ENCODE measurements at places on chromosomes 6 and 20.

DNA sequence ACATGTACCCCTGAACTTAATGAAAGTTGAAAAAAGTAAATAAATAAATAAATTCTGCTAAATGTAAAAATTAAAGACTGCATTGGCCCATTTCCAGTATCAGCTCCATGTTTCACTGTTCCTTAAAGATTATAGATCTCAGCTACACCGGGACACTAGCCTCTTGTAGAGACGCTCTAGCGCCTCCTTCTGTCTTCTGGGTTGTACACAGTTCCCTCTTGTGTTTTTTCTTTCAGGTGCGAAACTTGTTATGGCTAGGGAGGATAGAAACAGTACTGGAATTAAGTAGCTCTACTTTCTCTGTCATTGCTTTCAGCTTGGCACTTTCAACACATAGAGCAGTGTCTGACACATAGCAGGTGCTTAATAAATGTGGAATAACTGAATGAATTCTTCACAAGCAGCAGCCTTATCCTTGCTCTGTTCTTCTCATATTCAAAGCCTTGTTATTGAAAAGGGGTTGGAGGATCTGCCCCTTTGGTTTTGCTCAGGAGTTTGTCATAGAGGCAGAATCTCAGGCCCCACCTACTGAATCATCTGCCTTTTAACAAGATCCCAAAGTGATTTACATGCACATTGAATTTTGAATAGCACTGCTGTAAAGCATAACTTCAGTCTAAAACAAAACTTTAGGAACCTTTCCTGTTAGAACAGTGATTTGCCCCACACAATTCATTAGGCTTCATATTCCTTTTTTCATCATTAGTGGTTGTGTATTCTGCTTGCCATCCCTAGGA, 92.3 kb downstream of the FIG4 start:
- DNase-seq: no peak

GRCh38 chr6:164870164-164870563, 439.2 kb downstream of the C6orf118 start:
- DNase-seq: no peak

DNA sequence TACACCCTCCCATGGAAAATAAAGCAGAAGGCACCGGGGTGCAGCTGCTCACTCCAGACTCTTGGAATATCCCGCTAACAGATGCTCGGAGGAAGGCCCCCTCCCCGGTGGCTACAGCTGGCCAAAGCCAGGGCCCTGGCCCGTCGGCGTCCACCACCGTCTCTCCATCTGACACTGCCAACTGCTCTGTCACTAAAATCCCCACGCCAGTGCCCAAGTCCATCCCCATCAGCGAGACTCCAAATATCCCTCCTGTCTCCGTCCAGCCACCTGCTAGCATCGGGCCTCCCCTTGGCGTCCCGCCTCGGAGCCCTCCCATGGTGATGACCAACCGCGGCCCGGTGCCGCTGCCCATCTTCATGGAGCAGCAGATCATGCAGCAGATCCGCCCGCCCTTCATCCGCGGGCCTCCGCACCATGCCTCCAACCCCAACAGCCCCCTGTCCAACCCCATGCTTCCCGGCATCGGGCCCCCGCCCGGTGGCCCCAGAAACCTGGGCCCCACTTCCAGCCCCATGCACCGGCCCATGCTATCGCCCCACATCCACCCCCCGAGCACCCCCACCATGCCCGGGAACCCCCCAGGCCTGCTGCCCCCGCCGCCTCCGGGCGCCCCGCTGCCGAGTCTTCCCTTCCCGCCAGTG, 143.9 kb downstream of the SOBP start:
- no peak for DNase-seq

DNA sequence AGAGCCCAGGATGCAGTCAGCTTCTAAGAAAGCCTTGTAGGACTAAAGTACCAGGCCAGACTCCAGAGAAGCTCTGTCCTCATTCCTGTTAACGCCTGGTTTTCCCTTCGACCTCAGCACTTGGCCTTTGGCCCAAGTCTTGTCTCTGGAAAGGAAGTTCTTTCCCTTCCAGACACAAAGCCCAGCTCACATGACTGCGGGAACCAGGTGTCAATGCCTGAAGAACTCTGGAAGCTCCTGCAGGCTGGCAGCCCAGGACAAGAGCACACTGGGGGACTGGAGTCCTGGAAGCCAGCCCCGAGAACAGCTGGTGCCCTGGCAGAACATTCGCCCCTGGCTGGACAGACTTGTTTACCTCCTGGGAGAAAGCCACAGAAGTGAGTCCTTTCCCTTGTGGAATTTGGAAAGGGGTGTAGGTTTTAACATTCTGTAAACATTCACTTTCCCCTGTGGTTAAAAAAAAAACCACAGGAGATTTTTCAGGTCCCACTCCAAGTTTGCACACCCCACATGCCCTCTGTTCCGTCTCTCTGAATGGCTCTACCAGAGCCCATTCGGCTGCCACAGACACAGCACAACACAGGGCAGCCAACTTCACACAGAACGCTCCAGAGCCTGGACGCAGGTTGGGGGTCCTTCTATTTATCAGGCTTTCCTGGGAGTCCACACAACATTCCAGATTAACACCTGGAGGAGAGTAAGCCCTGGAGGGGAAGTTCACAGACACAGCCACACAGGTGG, 18.1 kb downstream of the ACSS1 start:
- no peak for DNase-seq

GRCh38 chr6:36685166-36685924, 6.8 kb downstream of the CDKN1A start:
- DNase-seq: no peak

DNA sequence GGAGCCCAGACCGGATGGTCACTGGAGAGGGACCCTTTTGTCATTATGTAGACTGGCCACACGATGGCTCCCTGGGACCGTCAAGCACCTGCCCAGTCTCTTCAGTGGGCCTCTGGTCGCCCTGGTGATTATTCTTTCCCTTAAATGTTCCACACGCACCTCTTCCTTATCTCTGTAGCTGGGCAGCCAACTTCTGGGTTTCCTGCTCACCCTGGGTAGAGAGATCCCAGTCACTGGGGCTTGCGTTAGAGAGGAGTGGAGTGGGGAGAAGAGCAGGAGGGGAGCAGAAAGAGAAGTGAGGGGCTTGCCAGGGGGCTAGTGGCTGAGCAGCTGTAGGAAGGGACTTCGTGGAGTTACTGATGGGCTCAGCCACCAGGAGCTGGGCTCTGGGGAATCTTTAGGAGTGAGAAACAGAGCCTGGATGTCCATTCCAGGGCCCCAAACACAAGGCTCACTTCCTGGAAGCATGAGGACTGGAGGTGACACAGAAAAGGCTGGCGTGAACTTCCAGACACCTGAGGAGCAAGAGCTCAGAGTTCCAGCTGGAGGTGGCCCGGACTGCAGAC, 150.1 kb downstream of the DHX35 start:
- DNase-seq: no peak

DNA sequence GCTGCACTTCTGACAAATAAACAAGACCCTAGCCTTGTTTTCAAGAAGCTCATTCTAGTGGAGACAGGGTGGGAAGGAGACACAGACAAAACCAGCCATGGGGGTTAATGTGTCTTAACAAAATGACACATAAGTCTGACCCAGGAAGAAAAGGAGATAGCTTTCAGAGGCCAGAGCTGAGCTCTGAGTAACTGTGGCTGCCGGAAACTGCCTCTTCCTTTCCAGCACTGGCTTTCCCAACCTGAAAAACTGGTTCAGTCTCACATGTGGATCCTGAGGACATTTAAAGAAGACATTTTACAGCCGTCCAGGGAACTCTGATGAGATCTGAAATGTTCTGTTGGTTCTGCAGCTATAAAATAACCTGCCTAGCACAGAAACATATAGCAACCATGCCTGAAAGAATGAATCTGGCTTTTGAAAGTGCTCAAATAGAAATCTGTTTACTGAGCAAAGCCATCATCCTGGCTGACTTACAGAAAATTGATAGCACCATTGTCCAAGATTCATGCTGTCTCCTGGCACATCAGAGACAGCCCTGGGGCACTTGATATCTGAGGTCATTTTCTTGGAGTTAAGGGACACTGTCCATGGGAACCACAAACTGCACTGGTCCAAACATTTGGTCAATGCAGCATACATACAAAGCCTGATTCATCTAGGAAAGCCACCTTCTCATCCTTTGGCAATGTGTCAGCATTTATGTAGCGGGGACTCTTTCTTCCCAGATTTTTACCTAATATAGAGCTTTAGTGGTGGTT, 83.2 kb upstream of the PAX1 start:
- DNase-seq: no peak

DNA sequence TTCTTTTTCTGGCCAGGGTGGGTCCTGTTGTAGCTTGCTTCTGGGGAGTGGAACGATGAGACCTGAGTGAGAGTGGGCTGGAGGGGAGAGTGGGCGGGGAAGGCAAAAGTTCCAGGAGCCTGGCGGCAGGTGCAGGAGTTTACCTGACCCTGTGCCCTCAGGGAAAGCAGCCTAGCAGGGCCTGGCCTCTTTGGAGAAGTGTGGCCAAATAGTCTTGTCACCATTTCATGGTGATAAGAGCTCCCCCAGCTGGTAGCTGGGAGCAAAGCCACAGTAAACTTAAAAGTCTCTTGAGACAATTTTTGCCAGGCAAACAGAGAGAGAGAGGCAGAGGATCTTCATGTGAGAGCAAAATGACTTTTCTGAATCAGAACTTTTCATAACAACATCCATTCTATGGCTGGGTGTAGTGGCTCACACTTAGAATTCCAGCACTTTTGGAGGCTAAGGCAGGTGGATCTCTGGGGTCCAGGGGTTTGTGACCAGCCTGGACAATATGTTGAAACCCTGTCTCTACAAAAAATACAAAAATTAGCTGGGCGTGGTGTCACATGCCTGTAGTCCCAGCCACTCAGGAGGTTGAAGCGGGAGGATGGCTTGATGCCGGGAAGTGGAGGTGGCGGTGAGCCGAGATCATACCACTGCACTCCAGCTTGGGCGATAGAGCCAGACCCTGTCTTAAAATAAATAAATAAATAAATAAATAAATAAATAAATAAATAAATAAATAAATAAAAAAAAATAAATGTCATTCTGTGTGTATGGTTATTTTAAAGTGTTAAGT, 161.8 kb upstream of the SCGN start:
- peak; percentile 25 for DNase-seq

GRCh38 chr6:41621367-41621766, 16.9 kb upstream of the MDFI start:
- DNase-seq: no peak

DNA sequence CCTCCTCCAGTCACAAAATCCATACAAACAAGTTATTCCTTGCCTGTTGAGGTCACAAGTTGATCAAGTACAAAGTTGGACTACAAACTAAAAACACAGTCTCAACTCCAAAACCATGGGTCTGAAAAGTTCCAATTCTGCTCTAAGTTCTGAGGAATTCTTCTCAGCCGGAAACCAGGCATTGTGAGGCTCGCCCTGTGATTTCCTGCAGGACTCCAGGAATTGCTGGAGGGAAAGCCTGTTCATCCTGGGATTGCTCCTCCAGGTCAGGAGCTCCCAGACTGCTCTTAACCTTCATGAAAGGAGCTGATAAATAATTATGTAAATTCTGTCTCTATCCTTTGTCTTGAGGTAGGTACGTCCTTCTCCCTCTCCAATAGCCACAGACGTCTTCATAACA, 8.5 kb downstream of the TRAM2 start:
- DNase-seq: no peak

- no peak for DNase-seq
These were observed 632 bp downstream of the PRKN start for GRCh38 chr6:162726947-162727321.

- no peak for DNase-seq
These were observed 5.7 kb downstream of the PACRG start for GRCh38 chr6:162733489-162733888.

- DNase-seq: no peak
These were observed 38.1 kb upstream of the FLRT3 start for GRCh38 chr20:14375416-14375985.

GRCh38 chr6:68559070-68559469, 76.0 kb upstream of the ADGRB3 start:
- DNase-seq: no peak

- no peak for DNase-seq
These were observed 95.9 kb upstream of the COL21A1 start for GRCh38 chr6:56343295-56343694.

DNA sequence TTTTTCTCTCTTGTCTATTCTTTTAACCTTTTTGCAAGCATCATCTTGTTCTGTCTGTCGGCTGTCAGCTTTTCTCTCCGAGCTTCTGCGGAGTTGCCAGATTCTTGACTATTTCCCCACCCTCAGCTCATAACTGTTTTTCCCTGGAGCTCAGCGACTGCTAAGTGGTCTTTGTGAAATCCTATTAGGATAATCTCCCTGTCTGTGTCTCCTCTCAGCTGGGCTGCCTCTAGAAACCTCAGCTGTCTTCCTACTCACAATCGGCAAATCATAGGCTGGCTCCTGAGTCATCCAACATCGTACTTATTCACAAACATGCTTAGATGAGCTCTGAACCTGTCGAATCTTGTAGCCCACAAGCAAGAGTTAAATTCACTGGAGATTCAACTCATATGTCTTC, 332.3 kb downstream of the PTPRT start:
- DNase-seq: no peak

DNA sequence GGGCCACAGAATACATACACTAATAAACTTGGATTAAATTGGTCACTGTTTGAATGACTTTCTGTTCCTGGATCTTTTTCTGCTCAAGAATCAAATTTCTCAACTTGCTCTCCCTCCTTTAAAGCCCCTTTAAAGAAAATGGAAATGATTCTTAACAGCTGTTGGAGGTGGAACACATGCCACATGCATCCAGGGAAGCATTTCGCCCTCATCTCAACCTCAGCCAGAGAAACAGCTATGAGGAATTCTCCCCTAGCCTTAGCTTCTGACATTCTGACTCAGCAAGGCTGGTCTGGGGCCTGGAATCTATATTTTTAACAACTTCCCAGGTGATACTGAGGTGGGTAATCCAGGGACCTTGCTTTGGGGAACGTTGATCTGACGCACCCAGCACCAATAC, 263.4 kb upstream of the ECI2 start:
- no peak for DNase-seq

DNA sequence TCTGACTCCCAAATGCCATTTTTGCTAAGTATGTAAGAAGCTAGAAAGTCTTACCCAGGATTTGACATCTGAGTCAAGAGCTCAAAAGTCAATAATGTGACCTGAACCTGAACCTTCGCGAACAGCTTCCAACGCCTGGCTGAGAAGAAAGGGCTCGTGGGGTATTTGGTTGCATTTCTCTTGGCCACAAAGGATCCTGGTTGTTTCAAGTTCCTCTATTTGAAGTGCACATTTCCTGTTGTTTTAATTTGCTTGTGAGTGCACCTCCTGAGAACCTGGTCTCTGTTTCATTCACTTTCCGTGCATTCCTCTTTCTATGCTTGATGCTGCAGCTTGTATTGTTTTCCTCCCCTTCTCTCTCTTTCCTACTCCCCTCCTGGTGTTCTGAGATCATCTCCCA, 212.5 kb downstream of the FOXA2 start:
- DNase-seq: no peak

DNA sequence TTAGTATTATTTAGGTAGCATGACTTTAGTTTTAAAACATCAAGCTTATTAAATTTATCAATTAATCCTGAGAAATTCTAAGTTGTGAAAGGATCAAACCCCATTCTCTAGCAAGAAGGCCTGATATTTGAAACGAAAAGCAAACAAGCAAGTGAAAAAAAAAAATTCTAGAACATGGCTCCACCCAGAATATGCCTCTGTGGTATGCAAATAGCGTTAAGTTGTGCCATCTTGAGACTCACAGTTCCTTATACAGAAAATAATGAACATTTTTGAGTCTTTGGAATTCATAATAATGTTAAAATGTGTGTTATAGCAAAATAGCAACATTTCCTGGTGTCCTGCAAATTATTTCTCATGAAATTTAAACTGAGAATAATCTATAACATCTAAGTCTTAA, 42.0 kb downstream of the TRDN start:
- DNase-seq: no peak
